RCC 7860 (cell line): ENCODE measurements at places on chromosomes 2 and 18.

DNA sequence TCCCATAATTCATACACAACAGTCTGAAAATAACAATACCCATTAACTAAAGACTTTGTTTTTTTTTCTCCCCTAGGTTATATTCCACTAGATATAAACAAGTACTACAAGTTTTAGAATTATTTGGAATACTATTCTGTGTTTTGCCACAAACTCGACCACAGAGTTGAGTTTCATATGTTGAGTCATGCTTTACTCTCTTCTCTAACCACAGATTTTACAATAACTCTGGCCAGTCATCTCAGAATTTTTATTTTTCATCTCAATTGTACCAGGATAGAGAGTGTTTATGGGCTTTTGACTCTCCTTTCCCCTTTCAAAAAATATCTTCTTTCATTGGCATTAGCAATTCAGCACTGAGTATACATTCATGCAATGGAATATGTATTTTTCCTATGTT, 348.7 kb upstream of the GALNT5 start:
- peak; percentile 38 for DNase-seq

GRCh38 chr2:218298314-218298875, 6.1 kb upstream of the TMBIM1 start:
- no peak for DNase-seq

- no peak for DNase-seq
These were observed 2.2 kb downstream of the BOD1L2 start for GRCh38 chr18:57149051-57149450.

DNA sequence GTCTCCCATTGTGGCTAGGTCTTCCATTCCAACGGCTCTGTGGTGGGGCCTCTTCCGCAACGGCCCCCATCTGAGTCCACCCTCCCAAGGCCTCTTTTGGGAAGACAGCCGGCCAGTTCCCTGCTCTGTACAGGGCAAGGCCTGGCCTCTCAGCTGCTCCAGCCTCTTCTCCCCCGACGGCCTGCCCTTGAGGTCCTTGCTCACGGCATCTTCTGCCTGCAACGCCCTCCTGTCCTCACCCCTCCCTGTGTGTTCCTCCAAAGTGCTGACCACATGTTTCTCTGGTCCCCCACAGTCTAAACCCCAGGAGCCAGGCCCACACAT, 16.0 kb downstream of the HS6ST1 start:
- no peak for DNase-seq

GRCh38 chr2:62038975-62039771, 133.7 kb downstream of the COMMD1 start:
- DNase-seq, result peak; percentile 25

DNA sequence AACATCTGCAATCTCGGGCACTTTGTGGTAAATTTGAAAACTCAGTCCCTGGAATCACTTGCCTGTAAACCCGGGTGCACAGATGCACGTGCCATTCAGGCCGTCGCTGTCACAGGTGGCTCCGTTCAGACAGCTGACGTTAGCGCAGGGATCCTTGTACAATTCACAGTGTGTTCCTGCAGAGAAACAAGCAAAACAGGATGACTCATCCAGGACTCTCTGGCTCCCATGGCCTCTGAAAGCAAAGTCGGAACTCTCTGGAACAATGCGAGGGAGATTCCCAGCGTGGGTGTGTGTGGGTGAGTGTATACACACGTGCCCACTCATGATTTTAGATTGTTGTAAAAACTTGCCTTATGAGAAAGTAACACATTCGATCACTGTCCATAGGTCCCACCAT, 136.1 kb upstream of the PID1 start:
- DNase-seq, result peak; percentile 52

GRCh38 chr2:136363900-136364299, 246.0 kb upstream of the CXCR4 start:
- no peak for DNase-seq

DNA sequence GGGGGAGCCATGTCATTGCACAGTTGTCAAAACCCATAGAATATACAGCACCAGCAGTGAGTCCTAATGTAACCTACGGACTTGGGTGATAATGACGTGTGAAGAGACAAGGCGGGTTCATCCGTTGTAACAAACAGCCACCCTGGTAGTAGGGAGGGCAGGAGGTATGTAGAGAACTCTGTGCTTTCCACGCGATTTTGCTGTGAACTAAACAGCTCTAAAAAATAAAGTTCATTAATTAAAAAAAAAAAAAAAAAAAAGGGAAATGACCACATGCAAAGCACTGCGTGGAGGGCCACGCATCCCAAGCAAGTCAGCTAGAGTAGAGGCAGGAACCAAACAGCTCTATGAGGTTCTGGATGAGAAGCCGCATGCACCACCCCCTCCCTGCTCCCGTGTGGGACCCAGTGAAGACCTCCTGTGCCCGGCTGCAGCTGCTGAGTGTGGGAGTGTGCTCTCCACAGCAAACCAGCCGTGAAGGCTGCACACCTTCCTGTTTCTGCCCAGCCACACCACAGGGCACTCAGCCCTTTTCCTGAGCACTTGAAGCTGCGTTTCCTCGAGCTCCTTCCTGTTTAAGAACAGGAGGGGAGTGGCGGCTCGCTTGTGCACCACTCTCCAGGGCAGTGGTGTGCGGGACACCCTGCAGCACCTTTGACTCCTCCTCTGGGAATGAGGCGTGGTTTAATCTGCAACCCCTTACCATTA, 65.6 kb downstream of the ODC1 start:
- DNase-seq, result peak; percentile 73

- DNase-seq, result no peak
These were observed 73.1 kb downstream of the ERBB4 start for GRCh38 chr2:212465456-212465855.

- peak; percentile 97 for DNase-seq
These were observed at the start of gene PIKFYVE for GRCh38 chr2:208265801-208266552. TSS of gene PIKFYVE (plus strand) at chr2:208266255. CDS start at chr2:208271520, 5,265 bp downstream.

- peak; percentile 75 for DNase-seq
These were observed 4.0 kb downstream of the DHRS9 start for GRCh38 chr2:169073211-169073962.

GRCh38 chr2:143029141-143029540, 100.1 kb upstream of the ARHGAP15 start:
- DNase-seq, result no peak

DNA sequence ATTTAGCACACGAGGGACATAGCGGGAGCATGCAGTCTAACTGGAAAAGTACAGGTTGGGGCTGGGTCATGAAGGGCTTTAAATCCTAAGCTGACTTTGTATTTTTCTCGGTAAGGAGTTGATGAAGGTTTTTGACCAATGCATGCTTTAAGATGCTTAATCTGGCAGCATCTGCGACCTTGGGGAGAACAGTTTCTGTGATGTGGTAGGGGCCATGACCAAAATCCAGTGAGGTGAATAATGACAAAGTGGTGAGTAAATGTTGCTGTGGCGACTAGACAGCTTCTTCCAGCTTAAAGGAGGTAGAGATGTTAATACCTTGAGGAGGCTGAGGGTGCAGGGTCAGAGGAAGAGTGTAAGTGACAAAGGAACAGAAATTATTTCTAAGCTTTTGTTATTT, 174.6 kb upstream of the ALPP start:
- DNase-seq, result peak; percentile 57

GRCh38 chr2:103781313-103781712, 1019.5 kb downstream of the TMEM182 start:
- no peak for DNase-seq

DNA sequence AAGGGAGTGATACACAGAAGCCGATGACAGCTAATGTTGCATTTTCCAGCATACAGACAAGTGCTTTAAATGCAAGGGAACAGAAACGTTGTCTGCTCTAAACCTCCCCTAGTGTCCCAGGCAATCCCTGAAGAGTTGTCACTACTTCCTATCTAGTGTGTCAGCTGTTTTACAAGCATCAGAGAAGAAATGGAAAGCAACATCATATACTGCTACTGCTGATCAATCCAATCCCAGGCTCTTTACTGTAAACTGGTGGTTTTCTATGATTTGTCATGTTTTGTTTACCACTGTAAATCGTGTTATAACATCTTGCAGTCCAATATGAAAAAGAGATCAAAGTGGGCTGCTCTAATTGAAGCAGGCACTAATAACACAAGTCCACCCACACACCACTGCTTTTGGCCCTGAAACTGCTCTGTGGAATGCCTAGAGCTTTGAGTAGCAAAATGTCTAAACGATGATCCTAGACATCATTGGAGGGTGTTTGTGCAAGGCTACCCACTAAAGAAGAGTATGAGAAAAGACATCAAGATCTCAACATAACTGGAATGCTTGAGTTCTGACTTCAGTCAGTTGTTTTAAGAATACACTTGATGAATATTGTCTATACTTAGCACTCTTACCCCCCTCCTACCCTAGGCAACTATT, 18.1 kb upstream of the ROCK1 start:
- DNase-seq, result no peak

DNA sequence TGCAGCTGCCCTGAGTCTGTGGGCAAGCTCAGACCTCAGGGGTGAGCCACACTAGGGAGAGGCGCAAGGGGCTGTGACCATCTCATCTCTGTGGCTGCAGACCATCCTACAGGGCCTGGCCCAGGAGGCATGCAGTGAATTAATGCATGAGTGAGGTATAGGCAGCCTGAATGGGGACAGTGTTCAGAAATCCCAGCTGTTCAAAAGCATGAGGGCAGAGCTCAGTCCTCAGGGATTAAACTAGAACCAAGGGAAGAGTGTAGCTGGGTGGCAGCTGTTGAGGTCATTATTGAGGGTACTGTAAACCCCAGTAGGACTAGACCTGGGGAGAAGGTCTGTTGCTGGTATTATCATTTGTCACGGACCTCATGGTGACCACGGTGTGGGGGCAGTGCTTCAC, 17.0 kb downstream of the TMEM177 start:
- DNase-seq, result no peak

DNA sequence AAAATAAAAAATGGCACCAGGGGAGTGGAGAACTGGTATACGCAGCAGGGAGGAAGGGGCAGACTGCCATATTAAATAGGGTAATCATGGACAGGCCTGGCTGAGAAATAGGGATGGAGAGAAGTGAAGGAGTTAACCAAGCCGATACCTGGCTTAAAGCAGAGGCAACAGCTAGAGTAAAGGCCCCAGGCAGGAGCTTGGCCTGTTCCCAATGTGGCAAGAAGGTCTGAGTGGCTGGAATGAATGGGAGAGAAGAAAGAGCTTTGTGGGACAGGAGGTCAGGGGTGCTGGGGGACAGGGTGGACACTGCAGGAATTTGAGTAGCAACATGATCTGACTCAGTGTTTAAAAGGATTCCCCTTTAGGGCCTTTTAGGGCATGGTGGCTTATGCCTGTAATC, 15.9 kb upstream of the AGFG1 start:
- no peak for DNase-seq

DNA sequence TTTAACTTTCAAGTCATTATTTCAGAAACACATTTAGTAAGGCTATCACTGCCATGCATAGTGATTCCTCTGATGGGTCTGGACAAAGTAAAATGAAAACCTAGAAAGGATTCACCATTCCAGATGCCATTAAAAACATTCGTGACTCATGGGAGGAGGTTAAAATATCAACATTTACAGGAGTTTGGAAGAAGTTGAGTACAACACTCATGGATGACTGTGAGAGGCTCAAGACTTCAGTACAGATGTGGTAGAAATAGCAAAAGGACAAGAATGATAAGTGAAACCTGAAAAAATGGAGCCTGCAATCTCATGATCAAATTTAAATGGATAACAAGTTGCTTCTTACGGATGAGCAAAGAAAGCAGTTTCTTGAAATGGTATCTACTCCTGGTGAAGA, 5.8 kb upstream of the TWSG1 start:
- no peak for DNase-seq

DNA sequence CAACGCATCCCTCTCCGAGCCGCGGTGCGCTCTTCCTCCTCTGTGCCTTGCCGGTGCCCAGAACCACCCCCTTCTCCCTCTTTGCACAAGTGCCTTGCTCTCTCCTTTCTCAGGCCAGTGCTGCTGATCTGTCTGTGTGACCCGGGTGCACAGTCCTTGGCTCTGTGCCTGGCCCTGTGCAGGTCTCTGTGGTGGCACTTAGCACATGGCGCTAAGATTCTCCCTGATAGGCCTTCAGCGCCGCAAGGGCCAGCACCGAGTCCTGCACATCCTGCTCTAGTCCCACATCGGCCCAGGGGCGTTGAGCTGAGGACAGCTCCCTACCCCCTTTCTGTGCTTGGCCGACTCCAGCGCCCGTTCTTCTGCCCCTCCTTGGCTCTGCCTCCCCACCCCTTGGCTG, 136.1 kb downstream of the NEDD4L start:
- no peak for DNase-seq

GRCh38 chr2:70494293-70494886, 59.2 kb downstream of the TGFA start:
- no peak for DNase-seq

DNA sequence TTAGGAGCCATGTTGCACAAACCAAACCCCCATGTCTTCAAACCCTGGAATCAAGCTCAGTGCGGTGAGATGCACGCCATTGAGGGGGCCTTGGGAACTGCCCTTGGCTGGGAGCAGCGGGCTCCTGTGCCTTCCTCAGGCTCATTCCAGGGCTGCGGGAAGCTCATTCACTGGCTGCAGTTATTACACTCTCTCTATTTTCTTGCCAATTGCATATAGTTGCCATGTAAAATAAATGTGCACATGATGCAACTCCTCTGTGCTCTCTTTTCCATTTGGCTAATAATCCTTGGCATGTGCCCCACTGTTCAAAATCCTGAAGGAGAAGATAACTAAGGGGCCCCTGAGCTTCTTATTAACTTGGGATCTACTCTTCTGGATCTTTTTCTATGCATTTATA, 74.7 kb downstream of the KCTD1 start:
- DNase-seq, result no peak

DNA sequence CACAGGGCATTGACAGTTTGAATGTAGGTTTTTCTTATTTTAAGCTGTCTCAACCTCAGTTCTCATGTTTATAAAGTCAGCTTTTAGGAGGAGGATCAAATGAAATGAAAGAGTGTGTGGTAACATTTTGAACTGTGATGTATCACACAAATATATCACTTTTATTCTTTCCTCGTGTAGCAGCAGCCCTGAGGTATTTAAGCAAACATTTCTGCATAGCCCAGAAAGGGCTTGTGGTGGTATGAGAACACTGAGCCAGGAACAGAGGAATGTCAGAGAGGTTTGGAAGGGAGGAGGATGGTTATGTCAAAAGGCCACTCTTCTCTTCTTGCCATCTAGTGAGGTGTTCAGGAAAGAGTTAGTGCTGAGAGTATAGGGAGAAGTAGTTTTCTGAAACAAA, 150.2 kb downstream of the PARD3B start:
- DNase-seq, result no peak

GRCh38 chr18:58270396-58270795, 226.4 kb downstream of the NEDD4L start:
- DNase-seq, result no peak

DNA sequence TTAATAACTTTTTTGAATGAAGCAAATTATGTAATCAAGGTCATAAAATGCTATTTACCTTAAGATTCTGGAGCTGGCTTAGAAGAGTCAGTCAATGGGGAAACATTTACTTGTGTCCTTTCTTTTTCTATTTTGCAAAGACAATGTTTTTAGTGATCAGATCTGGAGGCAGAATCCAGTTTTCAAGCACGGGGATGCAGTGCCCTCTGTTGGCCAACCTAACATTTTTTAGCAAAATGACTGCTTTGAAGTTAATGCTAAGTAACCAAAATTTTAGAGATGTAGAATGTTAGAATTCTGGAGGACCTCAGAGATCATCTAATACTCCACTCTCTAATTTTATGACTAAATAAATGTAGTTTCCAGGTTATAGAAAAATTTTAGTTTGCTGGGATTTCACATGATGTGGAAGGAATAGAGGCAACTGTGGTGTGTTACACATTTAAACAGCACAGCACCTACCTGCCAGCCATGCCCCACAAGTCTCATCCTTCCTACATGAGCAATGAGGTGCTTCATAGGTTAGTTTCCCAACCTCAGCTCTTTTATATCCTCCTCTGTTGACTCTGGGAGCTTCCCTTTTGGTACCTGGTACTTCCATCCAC, 23.6 kb upstream of the SLC9A4 start:
- no peak for DNase-seq

GRCh38 chr2:100842241-100842922, 22.4 kb downstream of the NPAS2 start:
- no peak for DNase-seq
